Left kidney (tissue), 8 donors: ENCODE measurements at places on chromosomes 5 and 9. TPM values are rescaled to one million over a fixed set of nuclear protein-coding genes. Genes with fewer than 3 reads are reported as not detected.

- no peak for DNase-seq
Observed at GRCh38 chr9:12955510-12956163, 180.8 kb downstream of the LURAP1L start.

DNA sequence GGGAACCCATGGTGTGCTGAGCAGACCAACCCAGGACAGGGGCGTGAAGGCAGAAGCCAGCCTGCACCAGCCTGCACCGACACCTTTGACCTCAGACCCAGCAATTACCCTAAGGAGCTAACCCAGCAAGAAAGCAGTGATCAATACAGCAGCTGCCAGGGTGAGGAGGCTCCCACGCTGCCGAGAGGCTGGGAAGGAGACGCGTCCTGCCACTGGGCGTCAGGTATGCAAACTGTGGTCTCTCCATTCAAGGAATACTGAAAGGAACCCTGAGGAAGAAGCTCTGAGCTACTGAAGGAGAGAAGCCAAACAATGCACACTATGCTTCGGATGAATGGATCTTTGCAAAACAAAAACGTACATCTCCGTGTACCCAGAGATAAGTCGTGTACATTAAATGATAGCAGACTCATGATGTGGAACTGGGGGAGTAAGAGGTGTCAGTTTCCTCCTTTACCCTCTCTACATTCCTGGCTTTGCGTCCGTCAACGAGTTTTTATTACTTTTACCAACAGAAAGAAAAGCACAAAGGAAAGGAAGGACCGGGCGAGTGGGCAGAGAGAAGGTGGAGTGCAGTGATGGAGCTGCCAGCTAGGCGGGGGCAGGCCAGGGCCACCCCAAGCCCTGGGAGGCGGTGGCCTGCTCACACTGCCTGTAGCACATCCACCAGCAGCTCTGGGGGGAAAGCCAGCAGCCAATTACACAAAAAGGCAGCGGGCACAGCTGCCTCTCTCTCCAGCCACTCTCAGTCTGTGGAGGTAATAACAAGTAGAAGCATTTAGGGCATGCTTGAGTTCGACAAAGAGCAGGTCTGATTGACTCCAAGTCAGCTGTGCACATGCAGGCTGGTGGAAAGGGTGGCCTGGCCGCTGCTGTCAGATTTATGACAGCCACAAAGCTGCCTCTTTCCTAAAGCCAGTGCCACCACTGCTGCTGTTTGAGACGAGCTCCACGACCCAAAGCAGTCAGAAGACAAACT is 29.3 kb downstream of the RASGEF1C start:
- no peak for DNase-seq

- no peak for DNase-seq
Observed at GRCh38 chr9:87816036-87816435, 66.6 kb upstream of the SPATA31E1 start.

DNA sequence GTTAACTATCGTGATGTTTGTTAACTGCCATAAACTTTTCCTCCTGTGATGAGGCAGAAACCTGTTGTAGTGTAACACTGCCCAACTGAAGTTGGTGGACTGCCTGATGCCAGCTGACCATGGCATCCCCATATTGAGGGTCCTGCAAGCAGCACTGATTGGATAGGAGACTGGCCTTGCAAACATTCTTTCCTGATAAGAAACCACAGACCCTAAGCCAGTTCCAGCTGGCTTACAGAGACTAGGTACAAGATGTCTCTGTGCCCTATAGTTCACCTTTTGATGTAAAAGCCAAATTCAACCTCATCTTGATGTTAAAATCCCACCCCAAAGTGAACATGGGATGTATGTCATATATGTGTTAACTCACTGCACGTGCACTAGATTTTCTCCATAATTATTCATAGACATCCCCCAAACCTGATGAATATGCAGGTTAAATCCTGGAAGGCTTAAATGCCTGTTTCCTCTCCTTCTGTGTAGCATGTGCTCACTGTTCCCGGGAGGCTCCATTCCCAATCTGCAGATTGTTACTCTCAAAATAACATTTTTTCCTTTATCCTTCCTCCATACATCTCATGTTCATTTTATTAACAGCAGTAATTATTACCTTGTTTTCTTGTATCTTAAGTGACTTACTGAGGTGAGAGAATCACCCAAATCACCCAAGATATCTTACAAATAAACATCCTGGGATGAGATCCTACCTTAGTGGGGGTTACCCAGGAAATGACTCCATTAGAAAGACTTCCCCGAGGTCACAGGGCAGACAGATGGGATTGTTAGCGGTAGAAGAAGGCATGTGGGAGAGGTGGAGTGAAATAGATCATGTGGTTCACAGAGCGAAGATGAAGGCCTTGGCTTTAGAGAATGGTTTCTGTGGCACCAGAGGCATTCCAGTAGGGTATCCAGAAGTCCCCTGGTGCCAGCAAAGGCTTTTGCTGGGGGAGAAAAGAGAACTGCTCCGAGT is 566.7 kb downstream of the CCDC171 start:
- no peak for DNase-seq

DNA sequence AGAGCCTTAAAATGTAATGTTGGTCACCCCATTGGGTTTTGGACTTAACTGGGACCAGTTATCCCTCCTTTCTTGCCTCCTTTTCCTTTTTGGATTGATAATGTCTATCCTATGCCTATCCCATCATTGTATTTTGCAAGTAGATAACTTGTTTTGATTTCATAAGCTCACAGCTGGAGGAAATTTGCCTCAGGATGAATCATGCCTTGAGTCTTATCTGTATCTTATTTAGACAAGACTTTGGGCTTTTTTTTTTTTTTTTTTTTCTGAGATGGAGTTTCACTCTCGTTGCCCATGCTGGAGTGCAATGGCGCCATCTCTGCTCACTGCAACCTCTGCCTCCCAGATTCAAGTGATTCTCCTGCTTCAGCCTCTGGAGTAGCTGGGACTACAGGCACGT is 443.3 kb downstream of the DNAH5 start:
- no peak for DNase-seq

- DNase-seq = peak; percentile 6
Observed at GRCh38 chr5:14557203-14557770, 24.3 kb upstream of the OTULINL start.

- no peak for DNase-seq
Observed at GRCh38 chr5:97182571-97183099, 412 bp downstream of the RIOK2 start.

GRCh38 chr9:21081451-21081850 is 3.7 kb upstream of the IFNB1 start:
- DNase-seq = no peak

GRCh38 chr5:38417658-38418017 is 138.8 kb downstream of the LIFR start:
- DNase-seq = no peak

- DNase-seq = no peak
Observed at GRCh38 chr9:33307067-33307466, 16.8 kb downstream of the NFX1 start.

DNA sequence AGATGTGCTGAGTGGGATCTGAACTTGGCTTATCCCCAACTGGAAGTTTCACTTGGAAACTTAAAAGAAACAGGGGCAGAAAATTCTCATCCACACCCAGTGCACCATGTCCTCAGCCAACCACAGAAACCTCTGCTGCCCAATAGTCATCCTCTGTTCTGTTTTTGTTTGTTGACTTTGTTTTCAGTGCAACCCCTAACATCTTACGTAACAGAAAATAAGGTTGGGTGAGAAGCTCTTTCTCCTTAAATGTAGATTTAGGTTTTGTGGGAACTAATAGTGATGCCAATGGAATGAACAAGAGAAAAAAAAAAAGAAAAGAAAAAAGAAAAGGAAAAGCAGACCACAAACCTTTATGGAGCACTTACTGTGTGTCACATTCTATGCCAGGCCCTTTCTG is 262.8 kb downstream of the PAPPA start:
- no peak for DNase-seq

DNA sequence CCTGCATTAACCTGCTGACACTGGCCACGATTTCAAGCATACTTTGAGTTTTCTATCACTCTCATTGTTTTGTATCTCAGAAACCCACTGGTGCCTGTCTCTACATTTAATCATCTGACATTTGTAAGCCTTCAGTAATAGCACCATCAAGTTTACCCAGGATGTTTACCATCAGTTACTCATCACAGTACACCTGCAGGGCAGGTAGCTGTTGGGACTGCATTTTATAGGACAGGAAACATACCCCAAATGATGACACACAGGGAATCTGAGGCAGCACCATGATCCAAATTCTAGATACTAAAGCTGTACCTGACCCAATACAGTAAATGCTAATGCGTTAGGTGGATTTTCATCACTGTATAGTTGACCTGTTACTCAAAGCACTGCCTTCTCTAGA is 114.2 kb downstream of the FEM1C start:
- no peak for DNase-seq

GRCh38 chr5:160978944-160979343 is 126.9 kb upstream of the ATP10B start:
- no peak for DNase-seq

DNA sequence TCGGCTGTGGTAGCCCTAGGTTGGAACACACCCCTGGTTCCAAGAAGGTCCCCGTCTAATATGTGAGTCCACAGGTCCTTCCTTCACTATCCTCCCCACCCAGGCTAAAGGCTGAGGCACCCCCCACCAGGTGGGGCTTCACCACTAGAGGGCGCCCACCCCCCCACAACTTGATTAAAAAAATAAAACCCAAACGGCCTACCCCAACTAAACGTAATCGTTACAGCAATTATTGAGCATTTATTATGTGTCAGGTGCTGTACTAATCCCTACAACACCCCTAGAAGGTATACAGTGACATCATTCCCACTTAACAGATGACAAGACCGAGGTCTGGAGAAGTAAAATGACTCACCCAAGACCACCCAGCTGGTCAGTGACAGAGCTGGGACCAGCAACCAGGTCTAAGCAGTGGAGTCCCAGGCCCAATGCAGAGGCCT is 65.0 kb downstream of the FGF18 start:
- no peak for DNase-seq

Gene CCL28
- polyA plus RNA-seq = 4.2 TPM

Gene ECPAS
- polyA plus RNA-seq = 95.2 TPM

Gene SPINK5
- 0.67 TPM for polyA plus RNA-seq

Gene HRH2
- 2.6 TPM for polyA plus RNA-seq
